Stimulated activated CD8-positive, alpha-beta memory T cell treated with anti-CD3 and anti-CD28 coated beads, Interleukin-2, amount 100 ng/mL, for 48 hours (primary cell): ENCODE measurements at places on chromosomes 7 and 10.

DNA sequence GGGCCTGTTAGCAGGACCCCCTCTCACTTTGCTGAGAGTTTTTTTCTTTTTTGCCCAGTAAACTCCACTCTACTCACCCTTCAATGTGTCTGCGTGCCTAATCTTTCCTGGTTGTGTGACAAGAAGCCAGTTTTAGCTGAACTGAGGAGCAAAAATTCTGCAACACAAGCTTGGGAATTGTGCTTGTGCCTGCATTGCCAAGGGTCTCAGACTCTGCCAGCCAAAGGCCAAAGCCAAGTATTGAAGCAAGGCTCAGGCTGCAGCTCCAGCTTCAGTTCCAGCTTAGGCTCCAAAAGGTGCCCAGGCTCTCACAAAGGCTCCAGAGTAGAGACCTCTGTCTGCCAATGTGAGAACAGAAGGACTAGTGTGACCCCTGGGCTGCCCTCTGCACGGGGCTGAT lies 4.2 kb upstream of the CPA2 start:
- no peak for DNase-seq

DNA sequence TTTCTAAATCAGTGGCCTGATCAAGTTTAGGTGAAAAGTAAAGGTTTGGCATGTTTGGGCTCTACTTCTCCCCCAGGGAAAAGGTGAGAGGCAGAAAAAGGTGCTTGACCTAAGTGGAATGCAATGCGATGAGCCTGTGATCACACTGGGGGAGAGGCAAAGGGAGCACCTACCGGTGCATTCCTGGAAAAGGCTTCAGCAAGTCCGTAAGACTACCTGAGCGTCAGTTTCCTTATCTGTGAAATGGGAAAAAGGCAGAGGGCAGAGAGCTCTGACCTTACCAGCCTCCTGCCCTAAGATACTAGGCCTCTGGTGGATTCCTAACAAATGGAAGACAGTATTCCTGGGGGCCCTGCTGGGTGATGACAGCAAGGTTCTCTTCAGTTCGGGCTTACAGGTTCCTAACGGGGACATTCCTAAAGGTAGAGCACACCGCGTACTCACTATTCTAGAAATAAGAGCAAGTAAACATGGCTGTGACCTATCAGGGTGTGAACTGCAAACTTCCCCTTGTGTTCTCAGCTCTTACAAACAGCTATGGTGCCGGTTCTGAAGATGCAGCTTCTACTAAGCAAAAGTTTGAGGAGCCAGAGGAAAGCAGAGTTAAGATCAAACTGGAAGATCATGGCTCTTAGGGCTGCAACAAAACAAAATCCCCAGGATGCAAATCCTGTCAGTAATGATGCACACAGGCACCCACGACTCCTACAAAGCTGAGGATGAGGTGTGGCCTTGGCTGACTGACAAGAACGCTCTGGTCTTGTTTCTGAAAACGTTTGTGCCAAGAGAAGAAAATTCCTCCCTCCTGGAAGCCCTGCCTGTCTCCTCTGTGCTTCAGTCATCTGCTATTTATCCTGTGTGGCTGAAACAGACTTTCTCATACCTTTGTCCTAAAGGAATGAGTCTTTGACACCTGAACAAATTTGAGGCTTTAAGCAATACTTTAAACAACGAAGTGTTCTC lies 13.3 kb upstream of the ACSL5 start:
- DNase-seq, result no peak

DNA sequence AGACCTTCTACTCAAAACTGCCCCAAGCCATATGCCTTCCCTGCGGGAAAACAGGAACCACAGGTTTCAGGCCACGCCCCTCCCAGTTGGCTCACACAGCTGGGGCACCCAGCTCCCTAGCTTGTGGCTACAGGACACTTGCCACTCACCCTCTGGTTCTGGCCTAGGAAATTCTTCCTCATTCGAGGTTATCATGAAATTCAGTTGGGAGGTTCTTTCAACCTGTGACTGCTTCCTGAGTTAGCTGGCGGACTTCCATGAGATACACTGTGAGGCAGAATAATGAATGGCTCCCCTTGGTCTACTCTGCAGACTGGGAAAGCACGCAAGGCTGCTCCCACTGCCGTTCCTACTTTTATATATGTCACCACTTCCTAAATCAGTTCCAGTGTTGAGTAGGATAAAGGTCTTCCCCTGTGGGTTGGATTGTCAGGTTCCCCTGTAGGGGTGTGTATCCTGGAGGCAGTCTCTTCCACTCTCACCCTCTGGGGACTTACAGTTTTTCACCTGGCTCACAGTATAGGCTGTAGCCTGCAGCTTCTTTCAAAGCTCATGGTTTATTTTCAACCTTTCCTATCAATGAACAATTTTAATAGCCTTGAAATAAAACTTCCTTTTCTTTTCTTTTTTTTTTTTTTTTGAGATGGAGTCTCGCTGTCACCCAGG lies 37.0 kb downstream of the GPR22 start:
- DNase-seq, result no peak

DNA sequence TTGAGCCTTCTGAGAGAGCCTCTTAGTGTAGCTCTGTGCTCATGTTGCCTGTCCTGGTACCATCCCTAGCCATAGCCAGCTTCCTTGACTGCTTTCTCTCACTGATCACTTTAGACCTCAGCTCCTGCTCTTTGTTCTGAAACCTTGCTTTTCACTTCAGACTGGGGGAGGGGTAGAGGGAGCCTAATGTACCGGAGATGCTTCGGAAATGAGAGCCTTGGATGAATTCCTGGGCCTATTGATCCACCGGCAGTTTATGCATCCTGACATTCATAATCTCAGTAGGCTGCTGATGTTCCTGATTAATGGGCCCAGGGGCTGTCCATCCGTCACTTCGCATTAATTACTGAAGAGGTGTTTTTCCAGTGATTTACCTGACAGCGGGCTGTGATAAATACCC lies 38.8 kb downstream of the R3HCC1L start:
- no peak for DNase-seq

DNA sequence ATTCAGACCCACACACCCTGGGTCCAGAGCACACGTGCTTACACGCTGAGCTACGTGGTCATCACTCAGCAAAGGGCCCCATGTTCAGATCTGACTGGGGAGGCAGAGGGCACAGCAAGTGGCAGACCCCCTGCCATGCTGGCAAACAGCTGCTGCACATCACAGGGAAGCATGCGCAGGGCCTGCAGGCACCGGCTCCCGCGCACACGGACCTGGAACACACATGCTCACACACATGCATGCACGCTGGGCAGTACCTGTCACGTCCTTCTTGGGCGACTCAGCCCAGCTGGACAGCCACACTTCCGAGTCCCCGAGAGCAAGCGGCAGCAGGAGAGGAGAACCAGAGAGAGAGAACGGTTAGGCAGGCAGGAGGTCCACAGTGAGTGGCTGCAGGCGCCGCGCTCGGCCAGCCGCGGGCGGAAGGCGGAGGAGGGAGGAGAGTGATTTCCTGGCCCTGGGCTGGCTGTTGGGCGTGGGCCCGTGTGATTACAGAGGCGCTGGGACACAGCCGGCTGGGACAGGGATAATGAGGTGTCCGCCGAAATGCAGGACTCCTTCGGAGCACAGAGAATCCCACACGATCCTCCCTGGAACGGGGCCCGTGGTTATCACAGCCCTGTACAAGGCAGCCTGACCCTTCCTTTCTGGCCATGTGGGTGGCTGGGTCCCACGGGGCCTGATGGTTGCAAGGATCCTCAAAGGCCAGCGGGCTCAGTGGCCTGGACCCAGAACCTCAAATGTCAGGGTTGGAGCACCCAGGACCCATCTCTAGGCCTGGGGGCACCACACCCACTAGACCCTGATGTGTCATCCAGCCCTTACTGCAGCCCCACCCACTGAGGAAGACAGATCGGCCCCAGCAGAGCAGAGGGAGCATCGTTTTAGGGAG lies 175.1 kb downstream of the NEURL1 start:
- DNase-seq, result no peak
